NCI-H524 (cell line): ENCODE measurements at places on chromosomes 4 and X.

DNA sequence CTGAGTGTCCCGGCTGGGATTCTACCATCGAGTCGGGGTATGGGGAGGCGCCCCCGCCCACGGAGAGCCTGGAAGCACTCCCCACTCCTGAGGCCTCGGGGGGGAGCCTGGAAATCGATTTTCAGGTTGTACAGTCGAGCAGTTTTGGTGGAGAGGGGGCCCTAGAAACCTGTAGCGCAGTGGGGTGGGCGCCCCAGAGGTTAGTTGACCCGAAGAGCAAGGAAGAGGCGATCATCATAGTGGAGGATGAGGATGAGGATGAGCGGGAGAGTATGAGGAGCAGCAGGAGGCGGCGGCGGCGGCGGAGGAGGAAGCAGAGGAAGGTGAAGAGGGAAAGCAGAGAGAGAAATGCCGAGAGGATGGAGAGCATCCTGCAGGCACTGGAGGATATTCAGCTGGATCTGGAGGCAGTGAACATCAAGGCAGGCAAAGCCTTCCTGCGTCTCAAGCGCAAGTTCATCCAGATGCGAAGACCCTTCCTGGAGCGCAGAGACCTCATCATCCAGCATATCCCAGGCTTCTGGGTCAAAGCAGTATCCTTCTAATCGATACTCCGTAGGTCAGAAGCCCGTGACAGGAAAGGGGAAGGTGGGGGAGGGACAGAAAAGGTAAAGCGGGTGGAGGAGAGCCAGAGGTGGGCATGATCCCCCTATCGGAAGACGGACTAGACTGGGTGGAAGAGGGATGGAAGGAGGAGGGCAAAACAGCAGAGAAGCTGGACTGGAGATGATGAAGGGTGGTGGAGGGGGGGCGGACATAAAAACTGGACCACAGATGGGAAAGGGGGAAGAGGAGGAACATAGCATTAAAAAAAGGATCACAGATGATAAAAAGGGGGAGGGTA is 828 bp downstream of the TSPYL2 start:
- no peak for DNase-seq

DNA sequence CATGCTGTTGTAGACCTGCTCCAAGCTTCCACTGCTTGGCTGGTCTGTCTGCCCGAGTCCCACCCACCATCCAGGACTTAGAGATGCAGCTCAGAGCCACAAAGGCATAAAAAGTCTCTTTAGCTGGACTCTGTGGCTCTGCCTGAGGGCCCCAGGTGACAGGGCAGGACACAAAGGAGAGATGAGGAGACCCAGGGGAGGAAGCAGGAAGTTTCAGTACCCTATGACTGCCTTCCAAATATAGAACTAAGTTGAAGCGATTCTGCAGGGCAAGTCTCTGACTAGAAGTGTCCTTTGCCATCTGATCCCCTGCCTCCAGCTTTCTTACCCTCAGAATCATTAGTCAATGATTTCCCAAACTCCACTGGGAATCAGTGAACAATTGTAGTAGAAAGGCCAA is 11.2 kb upstream of the CXCR3 start:
- no peak for DNase-seq

GRCh38 chr4:21845663-21846062 is 102.9 kb downstream of the KCNIP4 start:
- no peak for DNase-seq

DNA sequence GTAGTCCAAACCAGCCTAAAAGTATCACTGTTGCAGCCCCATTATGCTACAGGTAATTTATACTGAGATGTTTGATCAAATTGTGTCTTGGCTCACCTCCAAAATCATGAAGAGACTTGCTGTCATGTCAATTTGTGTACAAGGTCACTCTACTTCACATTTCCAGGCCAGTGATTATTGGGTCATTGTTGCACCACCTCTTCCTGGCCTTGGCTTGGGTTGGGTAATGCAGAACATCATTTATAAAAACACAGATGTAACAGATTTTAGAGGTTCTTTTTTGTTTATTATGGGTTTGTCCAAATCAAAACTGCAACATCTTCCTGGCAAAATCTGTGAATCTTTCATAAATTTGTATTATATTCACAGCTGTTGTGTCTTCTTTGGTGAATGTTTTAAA is 459.5 kb downstream of the ANKRD50 start:
- no peak for DNase-seq

GRCh38 chr4:104417357-104417882 is 77.3 kb downstream of the CXXC4 start:
- no peak for DNase-seq

DNA sequence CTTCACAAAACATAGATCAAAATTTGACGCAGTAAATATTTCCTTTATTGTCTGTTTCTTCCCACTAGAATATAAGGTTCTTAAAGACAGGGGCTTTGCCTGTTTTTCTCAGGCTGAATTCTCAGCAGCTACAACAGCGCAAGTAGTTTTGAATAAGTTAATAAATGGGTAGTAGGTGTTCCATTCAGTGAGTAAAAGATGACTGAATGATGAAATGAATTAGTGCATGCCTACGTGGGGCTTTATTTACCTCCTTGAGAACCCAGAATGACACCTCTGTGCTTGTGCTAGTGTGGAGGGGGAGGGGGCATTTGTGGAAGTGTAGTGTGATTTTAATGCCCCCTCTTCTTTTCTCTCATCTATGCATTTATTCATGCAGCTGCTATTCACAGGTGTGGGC is 278.9 kb downstream of the FBXW7 start:
- no peak for DNase-seq

DNA sequence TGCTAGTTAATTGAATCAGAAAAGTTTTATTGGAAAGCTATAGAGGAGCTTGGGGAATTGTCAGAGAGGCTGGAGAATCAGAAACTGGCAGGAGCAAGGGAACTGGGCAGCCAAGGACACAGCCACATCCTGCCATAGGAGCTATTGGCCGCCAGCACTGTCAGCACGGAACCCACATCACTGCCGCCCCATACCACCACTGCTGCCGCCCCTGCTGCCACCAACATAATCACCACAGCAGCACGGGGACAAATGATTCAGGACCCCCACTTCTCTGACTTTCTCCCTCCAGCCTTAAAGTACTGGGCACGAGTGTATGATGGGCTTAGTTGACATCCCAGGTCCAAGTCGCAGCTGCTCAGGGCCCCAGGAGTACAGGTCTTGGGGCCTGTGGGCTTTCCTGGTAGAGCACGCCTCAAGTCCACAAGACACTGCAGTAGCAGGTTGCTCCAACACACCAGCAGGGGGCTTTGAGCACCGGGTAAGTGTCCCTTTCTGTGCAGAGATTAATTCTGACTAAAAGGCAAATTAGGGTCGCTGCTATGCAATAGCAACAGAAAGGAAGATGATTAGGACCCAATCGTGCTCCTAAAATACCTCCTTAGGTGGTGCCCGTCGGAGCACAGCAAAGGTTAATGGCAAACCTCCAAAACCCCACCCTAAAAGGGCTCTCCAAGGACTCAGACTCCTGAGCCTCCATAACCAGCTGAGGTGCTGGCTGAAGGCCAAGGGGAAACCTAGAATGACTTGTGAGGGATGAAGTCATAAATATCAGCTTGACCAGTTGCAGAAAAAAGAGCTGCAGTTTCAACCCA is 6.9 kb downstream of the PJA1 start:
- DNase-seq: peak; percentile 84
